ENCODE measurements at places on chromosomes 3 and 15.
A peak's percentile ranks its signal among the peaks of the same experiment; 100 is the strongest.

DNA sequence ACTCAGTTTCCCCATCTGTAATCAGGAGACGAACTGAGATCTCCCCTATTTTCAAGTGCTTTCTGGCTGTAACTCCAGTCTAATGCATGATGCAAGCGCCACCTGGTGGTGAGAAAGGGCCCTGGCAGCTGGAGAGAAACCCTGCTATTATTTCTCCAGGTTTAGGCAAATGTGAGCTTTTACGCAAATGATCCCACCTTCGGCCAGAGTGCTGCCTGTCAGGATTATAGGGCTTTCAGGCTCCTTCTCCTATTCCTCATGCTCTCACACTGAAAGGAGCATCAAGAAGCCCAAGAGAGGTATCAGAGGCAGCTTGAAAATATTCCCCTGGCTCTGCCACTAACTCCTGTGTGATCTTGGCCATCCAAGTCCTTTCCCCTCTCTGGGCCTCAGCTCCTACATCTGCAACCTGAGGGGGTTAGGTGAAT, 93.9 kb upstream of the RASGRF1 start:
- peak; percentile 42 for DNase-seq

- DNase-seq = no peak
These were observed 65.8 kb upstream of the GSK3B start for GRCh38 chr3:120160050-120160449.

DNA sequence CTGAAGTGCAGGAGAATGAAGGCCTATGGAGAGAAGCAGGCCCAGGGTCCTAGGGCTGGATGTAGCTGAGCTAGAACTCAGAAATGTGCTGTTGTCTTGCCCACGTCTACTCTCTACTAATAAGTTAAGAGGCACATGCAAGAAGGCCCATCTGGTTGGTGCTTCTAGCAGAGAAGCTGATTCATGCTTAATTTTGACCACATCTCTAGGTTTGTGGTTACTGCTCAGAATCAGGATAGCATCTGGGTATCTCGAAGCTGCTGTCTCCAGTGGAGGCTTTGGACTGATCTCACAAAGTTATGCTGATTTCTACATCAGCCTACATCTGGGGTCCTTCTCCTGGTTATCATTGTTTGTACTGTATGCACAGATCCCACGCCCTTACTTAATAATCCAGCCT, 87.3 kb downstream of the CACNA1D start:
- DNase-seq = no peak

- DNase-seq = no peak
These were observed 243.6 kb downstream of the MAGI1 start for GRCh38 chr3:65795166-65795565.

GRCh38 chr3:76969996-76970615, 69.8 kb upstream of the ROBO2 start:
- no peak for DNase-seq

DNA sequence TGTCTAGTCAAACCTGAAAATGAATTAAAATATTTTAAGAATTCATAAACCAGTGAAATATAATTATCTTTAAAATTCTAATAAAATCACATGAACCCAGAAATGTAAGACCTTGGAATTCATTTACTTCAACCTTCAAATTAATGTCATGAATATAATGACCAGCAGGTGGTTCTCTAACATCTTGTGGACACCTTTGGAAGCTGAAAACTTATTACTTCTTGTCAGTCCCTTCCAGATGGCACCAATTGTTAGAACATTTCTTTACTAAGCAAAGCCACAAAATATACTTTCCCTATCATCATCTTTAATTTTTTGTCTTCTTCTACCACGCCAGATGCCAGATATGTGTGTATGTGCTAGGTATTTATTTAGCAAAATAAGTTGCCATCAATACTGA, 240.0 kb downstream of the MBNL1 start:
- DNase-seq = no peak

GRCh38 chr15:73965094-73965757, 26.9 kb downstream of the STOML1 start:
- DNase-seq = no peak

GRCh38 chr3:159855599-159856346, 132.9 kb upstream of the IL12A start:
- no peak for DNase-seq

DNA sequence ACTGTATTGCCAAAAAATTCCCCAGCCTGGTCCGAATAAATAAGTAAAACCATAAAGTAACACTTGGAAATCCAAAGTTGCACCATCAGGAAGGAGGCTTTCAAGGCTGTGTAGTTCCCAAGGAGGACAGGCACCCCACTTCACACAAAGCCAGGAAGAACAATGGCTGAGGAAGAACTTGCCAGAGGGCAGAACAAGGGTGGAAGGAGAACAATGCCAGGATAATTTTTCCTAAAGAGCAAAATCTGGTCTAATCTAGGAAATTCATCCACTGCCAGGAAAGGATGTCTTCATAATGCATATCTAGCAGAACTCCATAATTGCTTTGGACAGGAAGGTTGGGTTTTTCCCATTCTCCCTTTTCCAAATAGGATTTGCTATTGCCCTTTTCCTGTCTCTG, 15.7 kb upstream of the ARID3B start:
- DNase-seq = no peak

- DNase-seq = no peak
These were observed 112.1 kb downstream of the SLCO3A1 start for GRCh38 chr15:91965501-91966193.

GRCh38 chr3:113495035-113495434, 19.9 kb downstream of the SPICE1 start:
- DNase-seq = no peak

DNA sequence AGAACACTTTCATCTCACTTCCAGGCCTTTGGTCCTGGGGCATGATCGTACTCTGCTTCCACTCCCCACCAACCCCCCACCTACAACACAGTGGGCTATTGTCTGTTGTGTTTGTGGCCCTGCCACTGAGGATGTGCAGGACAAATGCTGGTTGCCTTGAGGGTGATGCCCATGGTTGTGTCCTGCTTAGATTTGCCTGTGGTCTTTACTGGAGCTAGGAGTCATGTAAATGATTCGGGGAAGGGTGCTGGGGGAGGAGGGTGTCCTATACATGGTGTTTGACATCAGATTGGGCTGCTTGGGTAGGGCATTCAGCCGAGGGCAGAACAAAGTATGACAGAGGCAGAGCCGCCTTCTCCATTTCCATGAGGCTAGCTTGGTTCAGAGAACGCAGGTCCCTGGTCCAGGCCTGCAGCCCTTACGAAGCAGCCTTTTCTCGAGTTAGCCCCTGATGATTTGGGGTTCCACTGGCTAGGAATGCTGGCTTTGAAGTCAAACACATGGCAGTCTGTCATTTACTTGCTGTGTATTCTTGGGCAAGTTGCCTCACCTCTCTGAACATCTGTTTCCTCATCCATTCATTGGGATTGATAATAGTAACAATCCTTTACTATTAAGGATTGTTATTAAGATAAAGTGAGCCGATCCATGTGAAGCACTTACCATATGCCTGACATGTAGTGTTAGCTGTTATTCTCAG, 6.9 kb downstream of the CORO2B start:
- DNase-seq = no peak

DNA sequence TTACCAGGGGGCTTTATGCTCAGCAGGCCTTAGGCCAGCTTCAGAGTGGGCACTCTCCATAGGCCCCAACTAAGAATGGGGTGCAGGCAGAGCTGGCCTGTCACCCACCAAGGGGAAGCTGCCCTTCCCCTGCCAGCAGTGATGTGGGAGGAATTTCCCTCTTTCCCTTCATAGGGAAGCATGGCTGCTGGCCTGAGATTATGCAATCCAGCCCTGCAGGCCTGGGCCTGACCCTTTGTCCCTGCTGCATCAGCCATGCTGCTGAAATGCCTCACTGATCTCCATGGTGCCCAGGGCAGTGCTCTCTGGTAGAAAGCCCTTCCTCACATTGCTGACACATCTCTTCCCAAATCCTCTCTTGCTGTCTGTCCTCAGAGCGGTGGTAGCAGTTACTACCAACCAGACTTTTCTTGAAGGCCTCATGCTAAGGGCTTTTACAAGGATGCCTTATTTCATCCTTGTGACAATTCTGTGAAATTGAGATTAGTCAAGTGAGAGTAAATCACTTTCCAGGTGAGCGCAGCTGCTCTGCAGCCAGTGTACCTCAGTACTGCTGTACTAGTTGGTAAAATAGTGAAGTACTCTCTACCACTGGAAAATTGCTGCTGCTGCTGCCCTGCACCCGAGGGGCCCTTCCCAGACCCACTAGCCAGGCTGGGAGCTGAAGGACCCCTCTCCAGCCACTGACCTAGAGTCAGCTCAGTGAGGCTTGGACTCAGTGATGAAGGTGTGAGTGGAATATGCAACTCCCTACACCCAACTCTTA, 33.8 kb downstream of the MRAS start:
- DNase-seq = no peak

DNA sequence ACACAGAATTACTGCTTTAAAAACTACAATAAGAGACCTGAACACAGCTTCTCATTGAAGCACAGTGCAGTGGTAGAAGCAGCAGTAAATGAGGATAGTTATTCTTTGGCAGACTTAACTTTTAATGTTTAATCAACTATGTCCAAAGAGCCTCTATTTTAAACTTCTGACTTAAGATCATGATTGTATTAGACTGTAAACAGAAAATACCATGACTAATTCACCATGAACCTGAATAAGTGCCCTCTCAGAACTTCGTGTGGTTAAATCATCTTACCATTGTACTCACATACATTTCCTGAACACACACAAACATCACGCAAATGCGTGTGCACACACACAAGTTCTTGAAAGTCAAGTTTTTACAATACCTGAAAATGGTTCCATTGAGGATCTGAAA, 13.9 kb downstream of the CEP152 start:
- DNase-seq = no peak

- DNase-seq = no peak
These were observed 27.7 kb upstream of the SSR3 start for GRCh38 chr3:156582532-156583183.

DNA sequence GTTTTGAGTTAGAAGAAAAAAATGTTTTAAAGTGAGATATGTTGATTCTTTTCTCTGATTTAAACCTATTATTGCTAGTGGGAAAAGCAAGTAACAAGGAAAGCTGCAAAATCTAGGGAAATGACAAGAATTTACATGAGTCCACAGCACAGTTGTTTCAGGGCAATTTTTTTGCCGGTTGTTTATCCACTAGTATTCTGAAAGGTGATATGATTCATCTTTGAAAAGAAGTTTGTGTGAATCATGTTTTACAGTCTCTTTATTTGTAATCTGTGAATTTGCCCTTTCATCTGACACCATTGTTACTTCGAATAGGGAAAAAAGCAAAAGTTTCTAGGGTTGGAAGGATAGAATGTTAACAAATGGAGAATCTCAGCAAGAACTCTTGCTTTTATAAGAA, 894.7 kb downstream of the OTOL1 start:
- no peak for DNase-seq

DNA sequence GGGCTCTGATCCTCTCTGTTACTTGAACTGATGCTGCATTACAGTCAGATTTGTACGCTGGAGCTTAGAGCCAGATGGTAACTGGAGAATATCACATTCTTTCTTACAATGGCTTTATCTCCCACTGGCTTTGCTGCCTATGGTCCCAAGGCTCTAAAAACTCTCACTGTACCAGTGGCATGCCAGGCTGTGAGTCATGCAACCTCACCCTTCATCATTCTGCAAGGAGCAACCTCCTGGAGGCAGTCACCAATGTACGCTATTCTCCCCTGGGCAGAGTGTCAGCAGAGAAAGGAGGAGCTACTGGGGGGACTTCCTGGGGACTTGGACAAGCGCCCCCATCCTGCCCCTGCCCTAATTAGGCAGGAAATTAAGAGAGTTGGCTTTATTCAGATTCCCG, 97.9 kb upstream of the EIF1B start:
- no peak for DNase-seq

- no peak for DNase-seq
These were observed 26.9 kb upstream of the GOLGA8B start for GRCh38 chr15:34610354-34610753.

DNA sequence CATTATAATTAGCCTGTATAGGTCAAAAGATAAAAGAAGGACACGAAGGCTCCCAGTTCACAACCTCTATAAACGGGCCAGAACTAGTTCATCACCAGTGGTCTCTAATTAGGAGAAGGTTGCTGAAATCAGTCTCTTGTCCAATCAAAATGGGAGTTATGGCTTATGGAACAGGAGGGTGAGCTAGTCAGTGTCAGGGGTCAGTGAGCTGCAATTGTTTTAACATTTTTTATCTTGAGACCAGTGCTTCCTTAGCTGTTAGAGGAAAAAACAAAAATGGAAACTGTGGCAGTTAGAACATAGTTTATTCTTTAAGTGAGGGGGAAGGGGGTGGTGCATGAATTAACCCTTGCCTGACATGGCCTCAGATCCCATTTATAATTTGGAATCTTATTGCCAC, 141.7 kb downstream of the KCNMB2 start:
- DNase-seq = no peak

DNA sequence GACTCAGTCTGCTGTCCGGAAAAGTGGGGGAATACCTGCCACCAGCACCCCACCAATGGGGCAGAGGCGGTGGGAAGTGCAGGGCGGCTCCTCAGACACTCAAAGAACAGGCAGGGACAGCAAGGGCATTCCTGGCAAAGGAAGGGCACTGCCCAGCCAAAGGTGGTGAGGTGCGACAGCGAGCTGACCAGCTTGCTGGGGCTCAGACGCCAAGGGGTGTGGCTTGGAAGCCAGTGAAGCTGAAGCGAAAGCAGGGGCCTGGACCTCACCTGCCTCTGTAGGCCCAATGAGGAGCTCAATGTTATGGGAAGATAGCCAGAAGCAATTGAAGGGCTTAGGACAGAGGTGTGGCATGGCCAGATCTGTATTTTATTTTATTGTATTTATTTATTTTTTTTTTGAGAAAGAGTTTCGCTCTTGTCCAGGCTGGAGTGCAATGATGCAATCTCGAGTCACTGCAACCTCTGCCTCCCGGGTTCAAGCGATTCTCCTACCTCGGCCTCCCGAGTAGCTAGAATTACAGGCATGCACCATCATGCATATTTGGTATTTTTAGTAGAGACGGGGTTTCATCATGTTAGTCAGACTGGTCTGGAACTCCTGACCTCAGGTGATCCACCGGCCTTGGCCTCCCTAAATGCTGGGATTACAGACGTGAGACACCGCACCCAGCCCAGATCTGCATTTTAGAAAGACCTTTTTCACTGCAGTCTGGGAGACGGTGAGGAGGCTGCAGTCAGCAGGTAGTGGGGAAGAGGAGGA, 4.4 kb upstream of the LMAN1L start:
- DNase-seq = no peak

GRCh38 chr3:105062853-105063252, 303.9 kb upstream of the ALCAM start:
- DNase-seq = no peak

DNA sequence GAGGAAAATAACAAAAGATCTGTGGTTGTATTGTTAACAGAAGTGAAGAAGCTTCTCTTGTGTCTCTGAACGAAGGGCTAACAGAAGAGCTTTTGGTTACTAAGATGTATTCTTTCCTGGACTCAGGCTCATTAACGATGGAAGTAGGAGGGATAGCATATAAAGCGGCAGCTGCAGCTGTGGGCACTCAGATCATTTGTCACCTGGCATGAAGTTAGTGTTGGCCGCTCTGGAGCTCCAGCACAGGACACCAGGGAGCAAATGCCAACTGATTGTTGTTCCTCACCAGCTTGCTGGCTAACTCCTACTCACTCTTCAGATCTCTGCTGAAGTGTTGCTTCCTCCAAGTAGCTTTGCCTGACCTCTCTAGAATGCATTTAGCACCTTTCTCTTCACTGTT, 15.5 kb upstream of the SLITRK3 start:
- DNase-seq = no peak

- DNase-seq = no peak
These were observed 92.3 kb upstream of the COL8A1 start for GRCh38 chr3:99545941-99546580.
